ENCODE measurements at places on chromosomes 11 and 22.

DNA sequence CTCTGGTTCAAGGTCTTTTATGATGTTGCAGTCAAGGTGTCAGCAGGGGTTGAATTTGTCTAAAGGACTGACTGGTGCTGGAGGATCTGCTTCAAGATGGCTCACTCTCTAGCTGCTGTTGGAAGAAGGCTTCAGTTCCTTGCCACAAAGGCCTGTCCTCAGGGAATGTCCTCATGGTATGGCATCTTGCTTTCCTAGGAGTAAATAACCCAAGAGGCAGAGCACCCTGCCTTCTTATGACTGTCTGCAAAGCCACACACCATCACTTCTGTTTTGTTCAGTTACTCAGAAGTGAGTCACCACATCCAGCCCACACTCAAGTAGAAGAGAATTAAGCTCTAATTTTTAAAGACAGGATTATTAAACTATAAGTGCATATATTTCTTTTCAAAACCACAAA is 45.2 kb downstream of the PLAAT5 start:
- peak; percentile 69 for DNase-seq

DNA sequence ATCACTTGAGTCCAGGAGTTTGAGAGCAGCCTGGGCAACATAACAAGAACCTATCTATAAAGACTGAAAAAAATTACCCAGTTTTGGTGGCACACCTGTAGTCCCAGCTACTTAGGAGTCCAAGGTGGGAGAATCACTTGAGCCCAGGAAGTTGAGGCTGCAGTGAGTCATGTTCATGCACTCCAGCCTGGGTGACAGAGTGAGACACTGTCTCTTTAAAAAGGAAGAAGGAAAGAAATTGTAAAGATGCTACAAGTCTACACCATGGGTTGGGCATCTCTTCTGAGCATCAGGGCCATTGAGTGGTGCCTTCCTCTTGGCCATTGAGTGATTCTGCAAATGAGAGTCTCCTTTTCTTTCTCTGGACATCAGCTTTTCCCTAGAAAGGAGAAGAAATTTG is 15.7 kb upstream of the MTMR3 start:
- DNase-seq: no peak

- DNase-seq: no peak
Observed at GRCh38 chr22:43535741-43536140, 123.9 kb downstream of the MPPED1 start.

DNA sequence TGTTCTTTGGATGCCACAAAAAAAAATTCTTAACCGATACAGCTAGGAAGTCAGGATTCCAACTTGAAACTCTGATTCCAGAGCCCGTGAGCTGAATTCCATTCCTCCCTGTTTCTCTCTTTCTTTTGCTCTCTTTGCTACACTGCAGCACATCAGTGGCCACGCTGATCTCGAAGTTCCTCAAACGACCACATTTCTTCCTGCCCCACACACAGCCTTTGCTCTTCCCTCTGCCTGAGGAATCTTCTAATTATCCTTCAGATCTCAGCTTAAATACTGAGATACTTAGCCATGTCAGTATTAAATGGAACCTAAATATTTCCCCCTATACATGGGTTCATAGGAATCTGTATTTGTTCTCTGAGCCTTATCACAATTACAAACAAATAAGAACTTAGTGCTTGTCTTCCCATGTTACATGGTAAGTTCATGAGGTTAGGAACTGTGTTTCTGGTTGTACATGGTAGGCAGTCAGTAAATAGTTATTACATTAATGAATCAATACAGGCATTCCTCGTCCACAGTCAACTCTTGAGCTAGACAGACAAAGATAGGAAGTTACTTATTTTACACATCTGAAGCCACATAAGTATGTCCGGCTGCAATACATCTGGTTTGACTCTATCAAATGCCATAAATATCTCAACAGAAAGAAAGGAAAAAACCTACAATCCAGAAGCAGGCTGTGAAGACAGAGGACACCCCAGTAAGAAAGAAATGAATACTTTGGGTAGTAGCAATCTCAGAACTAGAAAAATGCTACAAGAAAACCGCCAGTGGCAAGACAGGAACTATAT is 86.6 kb downstream of the MAML2 start:
- DNase-seq: peak; percentile 37

DNA sequence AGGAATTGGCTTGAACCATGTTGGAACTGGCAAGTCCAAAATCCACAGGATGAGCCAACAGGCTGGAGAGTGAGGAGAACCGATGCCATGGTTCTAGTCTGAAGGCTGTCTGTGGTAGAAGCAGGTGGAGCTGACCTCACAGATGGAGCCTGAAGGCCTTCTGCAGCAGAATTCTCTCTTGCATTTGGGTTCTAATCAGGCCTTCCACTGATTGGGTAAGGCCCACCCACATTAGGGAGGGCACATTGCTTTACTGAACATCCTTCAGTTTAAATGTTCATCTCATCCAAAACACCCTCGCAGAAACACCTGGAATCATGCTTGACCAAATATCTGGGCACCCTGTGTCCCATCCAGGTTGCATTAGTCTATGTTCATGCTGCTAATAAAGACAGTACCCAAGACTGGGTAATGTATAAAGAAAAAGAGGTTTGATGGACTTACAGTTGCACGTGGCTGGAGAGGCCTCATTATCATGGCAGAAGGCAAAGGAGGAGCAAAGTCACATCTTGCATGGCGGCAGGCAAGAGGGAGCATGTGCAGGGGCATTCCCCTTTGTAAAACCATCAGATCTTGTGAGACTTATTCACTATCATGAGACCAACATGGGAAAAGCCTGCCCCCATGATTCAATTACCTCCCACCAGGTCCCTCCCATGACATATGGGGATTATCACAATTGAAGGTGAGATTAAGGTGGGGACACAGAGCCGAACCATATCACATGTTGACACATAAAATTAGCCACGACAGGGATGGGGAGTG is 15.9 kb downstream of the SMIM38 start:
- peak; percentile 6 for DNase-seq

DNA sequence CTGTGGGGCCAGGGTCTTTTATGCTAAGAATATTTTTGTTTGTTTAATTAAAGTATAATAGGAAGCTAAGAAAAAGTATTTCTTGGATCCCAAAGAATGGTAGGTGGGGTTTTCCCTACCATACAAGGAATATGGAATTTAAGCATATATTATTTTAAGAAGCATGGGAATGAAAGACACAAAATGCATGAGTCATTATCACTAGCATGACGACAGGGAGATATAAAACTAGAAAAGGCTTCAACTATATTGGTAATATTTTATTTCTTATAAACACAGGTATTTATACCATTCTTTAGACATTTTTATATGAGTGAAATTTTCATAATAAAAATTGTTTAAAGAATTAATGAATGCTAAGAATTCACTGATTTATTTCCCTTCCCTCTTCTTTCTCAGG is 39.3 kb upstream of the SOX6 start:
- no peak for DNase-seq

GRCh38 chr11:12884751-12885318 is 124.3 kb upstream of the RASSF10 start:
- no peak for DNase-seq

All from inflammatory macrophage (primary cell).